ENCODE measurements at places on chromosomes 5 and 9.

DNA sequence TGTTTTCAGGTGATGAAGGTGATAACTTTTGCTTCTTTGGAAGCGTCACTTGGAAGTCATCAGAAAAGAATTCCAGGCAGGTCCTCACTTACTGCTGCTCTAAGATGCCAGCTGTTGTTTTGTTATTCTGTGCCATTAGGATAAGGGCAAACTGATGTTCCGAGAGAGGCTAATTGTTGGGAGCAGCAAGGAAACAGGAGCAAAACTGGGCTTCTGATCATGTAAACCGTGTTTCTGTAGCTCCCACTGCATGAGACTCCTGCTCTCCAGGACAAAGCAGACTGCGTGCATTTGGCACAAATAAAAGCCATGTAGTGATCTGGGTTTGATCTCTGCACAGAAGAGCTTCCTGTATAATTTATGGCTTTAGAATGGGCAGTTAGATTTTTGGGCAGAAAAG, 248.2 kb downstream of the MAN2A1 start:
- no peak for DNase-seq

DNA sequence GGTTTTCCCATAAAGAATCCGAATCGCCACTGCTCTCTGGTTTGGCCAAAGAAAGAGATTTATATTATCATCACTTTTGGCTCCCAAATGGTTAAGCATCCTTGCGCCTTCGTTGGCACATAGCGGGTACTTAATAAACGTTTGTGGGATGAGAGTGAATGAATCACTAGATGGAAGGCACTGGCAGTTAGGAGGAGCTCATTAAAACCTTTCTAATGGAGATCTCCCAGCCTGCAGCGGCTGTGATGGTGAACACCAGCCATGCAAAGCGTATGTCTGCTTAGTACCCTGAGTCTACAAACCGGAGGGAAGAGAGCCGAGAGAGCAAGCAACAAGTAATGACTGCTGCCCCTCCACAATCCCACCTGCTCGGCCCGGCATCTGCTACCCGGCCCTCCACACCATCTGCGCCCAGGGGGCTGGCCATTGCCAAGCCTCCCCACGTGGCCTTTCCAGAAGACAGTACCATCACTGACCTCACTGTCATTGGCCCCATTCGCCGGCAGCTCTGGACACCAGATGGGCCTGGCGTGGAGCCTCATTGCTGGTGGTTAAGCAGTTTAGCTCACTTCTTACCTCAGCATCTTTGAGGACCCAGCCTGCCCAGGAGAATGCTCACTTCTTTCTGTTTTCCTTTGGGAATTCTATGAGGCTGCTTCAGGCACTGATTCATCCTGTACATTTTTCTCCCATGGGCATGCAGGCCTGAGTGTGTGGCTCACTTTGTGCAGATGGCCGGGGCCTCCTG, 39.3 kb upstream of the ANKRD33B start:
- peak; percentile 50 for DNase-seq

- peak; percentile 79 for DNase-seq
These were observed 152.2 kb downstream of the ARHGAP26 start for GRCh38 chr5:142922223-142922952.

DNA sequence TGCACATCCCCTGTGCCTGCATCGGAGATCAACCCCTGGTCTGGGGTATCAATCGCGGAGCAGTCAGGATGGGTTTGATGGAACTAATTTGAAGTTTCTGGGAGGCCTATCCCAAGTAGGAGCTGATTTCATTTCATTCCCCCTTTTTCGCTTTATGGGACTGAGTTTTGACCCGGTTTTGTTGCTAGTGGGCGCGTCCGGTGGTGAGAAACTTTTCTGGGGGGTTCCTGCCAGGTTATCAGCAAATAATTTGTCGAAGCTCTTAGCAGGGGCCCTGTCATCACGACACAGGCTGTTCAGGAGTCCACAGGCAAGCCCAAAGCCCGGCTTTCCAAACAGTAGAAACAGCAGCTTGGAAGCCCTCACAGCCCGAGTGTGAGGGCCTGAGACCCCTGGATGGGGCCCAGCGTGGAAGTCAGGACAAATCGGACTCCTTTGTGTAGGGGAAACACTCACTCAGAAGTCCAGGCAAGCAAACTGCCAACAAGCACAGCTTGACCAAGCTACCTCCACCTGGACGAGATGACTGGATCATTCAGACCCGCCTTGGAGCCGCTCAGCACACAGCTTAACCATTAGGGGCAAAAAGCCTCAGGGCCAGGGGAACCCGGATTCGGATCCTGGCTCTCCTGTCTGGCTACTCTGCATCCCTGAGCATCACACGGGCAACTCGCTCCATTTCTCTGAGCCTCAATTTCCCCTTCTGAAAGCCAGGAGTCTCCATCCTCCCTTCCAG, 64.4 kb upstream of the BARHL1 start:
- DNase-seq: no peak

- DNase-seq: no peak
These were observed 8.3 kb upstream of the RETREG1 start for GRCh38 chr5:16625096-16625495.

- DNase-seq: no peak
These were observed 710.0 kb upstream of the GRAMD2B start for GRCh38 chr5:125713109-125713805.

- DNase-seq: no peak
These were observed 380 bp downstream of the OR1J1 start for GRCh38 chr9:122477346-122477745.

GRCh38 chr5:125274938-125275724, 528.7 kb upstream of the ZNF608 start:
- DNase-seq: peak; percentile 14

GRCh38 chr9:20552874-20553557, 69.3 kb downstream of the MLLT3 start:
- DNase-seq: peak; percentile 17

DNA sequence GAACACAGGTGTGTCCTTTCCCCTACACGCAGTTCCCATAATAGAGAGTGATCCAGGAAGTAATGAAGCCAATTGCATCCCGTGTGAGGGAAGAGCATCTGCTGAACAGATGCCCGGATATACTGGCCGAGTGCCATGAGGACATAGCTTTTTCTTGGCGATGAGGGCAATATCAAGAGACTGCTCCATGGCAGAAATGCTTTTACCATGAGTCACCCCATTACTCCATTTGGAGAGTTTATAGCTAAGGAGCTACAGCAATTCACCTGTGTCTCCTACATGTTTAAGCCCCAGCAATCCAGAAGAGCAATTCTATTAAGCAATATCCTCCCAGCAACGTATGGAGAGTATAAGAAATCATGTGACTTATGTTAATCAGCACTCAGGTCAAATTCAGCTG, 222.0 kb upstream of the KLF4 start:
- peak; percentile 94 for DNase-seq

DNA sequence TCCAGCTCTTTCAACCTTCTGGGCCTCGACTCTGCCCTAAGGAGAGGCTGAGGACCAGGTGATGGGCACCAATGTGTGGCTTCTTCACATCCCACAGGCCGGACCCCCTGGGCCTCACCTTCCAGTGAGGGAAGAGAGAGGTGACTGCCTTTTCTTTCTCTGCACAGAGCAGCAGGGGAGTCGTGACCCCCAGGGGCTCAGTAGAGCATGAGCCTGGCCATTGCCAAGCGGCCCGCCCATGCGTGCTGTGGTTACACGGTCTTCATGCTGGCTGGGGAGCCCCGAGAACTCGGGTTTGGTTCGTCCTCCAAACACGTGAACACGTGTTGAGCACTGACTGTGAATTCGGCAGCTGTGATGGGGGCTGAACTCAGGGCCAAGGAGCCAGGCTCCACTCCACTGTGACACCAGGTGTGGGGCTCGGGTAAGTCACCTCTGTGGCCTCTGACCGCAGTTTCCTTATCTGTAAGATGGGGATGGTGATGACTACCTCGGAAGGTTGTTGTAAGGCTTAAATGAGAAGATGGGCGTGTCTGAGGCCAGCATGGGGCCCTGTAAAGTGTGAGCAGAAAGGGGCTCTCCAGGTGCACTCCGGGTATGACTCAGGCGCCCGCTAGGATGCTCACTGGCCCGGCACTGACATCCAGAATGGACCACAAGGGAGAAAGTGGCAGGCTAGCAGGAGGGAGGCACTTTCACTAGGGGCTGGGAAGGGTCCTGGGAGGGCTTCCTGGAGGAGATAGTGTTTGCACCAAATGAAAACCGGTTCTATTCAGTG, 13.4 kb upstream of the GRHPR start:
- no peak for DNase-seq

- DNase-seq: peak; percentile 90
These were observed 62.8 kb upstream of the SUB1 start for GRCh38 chr5:32522429-32523143.

DNA sequence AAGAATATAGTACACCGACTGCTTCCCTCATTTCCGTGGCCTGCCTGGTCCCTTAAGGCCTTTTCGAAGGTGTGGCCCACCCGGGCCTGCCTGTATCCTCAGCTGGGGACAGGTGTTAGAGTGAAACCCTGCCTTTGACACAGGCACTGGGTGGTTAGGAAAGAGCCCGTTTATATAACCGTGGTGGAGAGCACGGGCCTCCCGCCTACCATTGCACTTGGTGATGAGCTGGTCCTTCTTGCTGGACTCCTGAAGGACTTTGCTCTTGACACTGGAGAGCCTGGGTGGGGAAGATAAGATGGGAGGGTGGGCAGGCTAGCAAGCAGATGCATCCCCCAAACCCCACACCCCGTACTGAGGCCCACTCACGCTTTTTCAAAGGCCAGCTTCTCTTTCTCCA, 2.3 kb downstream of the SPATA24 start:
- no peak for DNase-seq

GRCh38 chr9:21060919-21061561, 16.7 kb downstream of the IFNB1 start:
- DNase-seq: no peak

DNA sequence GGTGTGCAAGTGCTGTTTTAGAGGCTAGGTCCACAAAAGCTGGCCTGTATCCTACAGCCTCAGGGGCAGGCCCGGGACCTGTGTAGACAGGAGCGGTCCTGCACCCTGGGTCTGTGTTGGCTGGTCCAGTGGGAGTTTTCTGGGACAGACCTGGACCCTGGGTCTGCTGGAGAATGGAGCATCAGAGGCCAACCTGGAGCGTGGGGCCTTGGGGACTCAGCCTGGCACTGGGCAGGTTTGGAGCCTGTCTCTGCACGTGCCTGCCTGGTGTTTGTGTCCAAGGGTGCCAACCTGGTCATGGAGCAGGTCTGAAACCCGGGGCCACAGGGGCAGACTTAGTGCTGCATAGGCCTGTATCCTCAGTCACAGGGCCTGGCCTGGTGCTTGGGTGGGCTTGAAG, 45.8 kb downstream of the SRFBP1 start:
- DNase-seq: no peak

DNA sequence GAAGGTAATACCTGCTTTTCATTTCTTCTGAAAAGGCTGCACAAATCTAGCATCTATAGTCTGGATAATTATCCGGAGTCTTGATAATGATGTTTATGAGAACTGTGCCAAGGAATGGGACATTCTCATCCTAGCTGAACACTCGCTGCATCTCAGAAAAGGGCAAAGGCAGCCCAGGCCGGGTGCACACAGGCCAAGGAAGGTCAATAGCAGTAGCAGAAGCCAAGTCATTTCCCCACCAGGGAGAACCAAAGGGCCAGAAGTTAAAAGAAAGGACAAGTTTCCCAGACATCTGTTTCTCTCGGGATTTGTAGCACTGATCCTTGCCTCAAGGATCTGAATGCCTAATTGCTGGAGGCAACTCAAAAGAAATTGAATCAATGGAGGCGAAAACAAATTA, 66.1 kb upstream of the ANKRD55 start:
- no peak for DNase-seq

DNA sequence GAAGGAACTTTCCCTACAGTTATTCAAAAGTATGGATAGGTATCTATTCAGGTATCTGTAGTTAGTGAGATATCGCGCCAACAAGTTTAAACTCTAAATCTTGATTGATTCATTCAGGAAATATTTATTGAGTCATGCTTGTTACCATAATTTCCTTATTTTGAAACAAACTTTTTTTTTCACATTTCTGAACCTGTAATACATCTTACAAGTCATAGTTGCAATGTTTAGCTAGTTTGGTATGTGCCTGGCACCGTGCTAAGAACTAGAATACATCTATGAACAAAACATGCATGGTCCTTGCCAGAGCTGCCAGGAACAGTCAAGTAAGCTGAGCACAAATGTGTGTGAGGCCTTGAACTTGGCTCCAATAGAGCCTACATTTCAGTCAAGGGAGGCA, 226.4 kb downstream of the PCSK5 start:
- DNase-seq: peak; percentile 14

Data from fibroblast of pulmonary artery (primary cell).